ENCODE measurements at places on chromosomes 6 and 20.

- no peak for DNase-seq
Measured at GRCh38 chr6:39934131-39934757, at the start of gene MOCS1. TSS of gene MOCS1 (minus strand) at chr6:39934462. CDS start at chr6:39934417, 45 bp downstream.

DNA sequence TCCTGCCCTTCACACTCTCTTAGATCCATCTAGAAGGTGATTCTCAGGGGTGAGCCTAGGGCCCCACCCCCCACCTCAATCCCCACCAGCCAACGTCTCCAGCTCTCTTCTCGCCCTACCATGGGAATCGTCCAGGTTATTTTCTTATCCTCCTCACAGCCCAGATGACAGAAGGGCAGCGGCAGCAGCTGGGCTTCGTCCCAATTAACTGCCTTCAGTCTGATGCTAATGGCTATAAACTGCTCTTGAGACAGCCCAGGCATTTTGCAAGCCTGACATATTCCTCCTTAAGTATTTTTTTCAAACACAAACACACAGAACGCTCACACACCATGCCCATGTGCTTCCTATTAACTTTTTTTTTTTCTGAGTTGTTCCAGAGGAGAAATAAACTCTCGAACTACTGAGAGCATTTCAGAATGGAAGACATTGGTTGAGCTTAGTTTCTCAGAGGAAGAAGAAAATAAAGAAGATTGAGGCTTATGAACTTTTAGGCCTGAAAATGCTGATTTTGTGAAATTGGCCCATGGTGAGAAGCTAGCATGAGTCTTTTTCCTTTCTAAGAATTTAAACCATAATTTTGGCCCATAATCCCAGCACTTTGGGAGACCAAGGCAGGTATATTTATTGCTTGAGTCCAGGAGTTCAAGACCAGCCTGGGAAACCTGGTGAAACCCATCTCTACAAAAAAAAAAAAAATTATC is 124.6 kb downstream of the EYA2 start:
- no peak for DNase-seq

- no peak for DNase-seq
Measured at GRCh38 chr20:61057443-61058121, 194.5 kb upstream of the CDH4 start.

DNA sequence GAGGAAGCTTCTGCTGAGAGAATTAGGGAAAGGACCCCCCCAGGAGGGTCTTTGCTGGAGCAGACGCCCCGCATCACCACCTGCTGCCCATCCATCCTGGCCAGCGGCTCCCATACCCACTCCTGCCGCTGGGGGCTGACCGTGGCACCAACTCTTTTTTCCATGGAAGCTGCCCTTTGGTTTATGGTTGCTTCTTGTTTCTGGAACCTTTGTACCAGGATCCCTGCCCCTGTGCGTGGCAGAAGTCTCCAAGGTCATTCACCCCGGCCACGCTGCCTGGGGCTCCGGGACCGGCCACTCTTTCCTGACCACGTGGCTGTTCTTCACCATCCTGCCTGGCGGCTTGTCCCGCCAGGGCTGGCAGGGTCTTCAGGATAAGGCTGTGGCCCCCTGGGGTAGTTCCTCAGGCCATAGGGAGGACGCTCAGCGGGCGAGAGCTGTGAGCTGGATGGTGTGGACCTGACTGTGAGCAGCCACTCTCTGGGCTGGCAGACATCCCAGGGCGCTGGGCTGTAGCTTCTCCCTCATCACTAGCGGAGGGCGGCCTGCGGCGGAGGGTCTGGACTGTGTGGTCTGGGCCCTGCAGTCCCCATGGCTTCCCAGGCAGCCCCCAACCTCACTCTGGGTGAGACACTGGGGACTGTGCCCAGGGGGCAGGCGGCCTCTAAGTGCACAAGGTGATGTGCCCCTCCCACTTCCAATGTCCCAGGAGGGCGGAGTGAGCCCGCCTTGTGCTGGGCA is 22.8 kb upstream of the RBBP8NL start:
- no peak for DNase-seq

- DNase-seq, result no peak
Measured at GRCh38 chr6:31701666-31702404, 1.3 kb downstream of the ABHD16A start.

DNA sequence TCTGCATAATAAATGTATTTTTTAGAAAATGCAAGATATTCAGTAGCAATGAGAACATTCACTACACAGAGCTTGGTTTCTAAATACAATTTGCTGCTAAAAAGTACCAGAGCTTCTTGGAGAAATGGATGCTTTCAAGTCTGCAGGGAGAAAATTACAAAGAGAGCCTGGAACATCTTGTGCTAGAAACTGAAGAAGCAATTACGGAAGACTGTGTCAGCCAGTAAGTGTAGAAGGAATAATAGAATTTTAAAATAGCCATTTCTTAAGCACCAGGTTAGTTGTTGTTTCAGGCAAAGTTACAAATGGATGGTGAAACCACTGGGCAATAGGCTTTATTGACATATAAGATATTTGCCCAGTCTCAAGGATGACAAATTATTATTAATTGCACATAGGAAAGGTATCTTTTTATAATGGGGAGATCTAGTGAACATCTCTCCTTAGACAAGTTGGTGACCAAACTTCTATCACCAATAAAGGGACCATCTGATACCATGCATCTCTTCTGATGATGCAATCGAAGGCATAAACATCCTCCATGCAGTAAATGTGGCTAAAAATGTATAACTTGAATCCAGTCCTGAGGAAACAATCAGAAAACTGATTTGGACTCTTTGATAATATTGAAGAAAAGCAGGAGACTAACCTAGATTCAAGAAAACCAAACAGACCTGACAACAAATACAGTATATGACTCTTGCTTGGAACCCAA is 81.7 kb downstream of the ARHGAP18 start:
- DNase-seq, result no peak

DNA sequence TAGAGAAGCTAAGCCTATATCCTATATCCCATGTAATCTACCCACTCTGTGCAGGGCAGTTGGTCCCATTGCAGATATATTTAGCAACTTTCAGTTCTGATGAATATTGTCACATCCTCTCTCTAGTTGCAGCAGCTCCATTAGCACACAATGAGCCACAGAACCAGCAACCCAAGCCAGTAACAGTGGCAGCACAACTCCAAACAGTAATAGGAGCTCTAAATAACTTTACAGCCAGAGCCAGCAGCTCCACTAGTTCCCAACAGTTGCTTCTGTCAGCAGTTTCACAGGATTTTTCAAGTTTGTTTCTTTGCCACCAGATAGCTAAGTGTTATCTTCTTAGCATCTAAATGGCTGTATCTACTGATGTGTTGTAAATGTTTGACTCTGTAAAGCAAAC is 490.8 kb downstream of the HTR1B start:
- no peak for DNase-seq

DNA sequence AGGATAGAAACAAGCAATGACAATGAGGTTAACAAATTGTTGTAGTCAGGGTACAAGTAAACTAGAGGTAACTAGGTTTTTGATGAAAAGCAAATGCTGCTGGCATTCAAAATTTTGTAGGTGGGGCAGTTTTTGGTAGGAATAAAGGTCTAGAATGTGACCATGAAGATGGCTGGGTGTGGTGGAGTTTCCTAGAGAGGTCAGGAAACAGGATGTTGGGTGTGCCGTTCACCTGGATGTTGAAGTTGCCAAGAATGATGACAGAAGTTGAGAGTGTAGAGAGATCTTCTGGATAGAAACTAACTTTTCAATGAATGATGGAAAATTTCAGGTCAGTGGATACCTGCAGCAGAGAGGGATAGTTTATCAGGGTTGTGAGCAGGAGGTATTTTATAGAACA is 22.7 kb downstream of the MAPK14 start:
- DNase-seq, result no peak

- peak; percentile 22 for DNase-seq
Measured at GRCh38 chr6:22106451-22106850, 190.4 kb downstream of the PRL start.

GRCh38 chr6:28218312-28219248 is 6.5 kb upstream of the ZSCAN9 start:
- DNase-seq, result peak; percentile 46

GRCh38 chr6:96907498-96907897 is 9.8 kb upstream of the NDUFAF4 start:
- DNase-seq, result no peak

GRCh38 chr6:34300332-34300751 is 51.5 kb upstream of the SMIM29 start:
- DNase-seq, result no peak

DNA sequence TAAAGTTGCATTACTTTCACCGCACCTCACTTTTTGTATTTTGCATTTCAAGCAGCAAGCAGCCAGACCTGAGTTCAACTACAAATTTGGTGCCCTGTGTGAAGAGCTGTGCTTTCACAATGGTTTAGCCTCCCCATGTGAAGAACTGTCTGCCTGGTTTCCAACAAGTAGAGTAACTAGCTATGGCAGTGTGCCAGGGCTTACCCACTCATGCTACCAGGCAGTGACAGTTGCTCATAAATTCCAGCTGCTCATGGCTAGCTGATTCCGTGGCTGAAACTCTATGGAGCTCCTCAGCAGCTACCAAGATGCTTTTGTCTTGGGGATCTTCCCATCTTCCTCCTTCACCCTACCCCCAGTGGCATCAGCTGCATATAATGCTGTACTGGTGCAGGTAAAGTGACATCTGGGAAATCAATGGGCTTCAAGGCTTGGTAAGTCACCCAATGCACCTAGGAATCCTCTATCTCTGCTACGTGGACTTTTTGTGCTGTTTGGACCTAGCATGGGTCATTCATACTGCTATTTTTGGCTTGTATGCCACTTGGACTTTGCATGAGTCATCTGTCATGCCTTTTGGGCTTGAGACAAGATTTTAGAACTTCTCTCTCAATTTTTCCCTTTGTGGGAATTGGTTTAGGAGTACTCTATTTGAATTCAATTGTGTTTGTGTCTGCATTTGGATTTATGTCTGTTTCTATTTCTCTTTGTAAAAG is 176.5 kb upstream of the GJE1 start:
- DNase-seq, result no peak

- peak; percentile 9 for DNase-seq
Measured at GRCh38 chr6:52389626-52390360, 27.8 kb downstream of the PAQR8 start.

DNA sequence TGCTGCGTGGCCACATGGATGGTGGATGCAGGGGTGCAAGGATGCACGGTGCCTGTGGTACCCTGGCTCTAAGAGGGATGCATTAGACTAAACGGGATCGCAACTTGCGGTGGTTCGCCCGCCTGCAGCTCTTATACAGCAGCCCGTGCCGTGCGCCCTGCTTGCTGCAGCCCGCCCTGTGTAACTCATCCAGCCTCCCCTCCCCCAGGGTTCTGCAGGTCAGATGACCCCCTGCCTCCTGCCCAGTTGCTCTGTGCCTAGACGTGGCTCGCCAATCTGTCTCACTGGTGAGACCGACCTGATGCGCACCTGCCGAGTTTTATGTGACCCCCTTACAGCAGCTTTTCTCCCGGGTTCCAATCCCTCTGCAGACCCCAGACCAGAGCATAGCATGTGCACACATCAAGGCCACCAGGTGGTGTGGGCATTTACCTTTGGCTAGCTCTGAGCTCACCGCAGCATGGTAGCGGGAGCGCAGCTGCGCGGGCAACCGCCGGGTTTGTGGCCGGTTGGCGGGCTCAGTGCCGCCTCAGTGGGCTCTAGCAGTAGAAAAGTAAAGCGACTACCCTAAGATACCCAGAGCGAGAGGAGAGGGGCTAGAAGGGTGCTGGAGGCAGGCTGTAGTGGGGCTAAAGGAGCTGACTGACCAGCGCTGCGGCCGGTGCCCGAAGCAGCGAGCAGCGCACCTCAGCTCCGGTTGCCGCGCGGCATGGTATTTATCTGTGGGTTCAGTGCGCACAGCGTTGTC is 693 bp upstream of the GNAS-AS1 start:
- no peak for DNase-seq

All from NCI-H2081 treated with DMSO at 0.1 percent for 48 hours (cell line).